ENCODE measurements at places on chromosomes 12 and 14.

GRCh38 chr14:22387776-22388241, 201.2 kb downstream of the DAD1 start:
- DNase-seq = no peak

- DNase-seq = no peak
Measured at GRCh38 chr14:34993426-34993825, 10.6 kb downstream of the SRP54 start.

- DNase-seq = no peak
Measured at GRCh38 chr12:69252033-69252432, 12.7 kb downstream of the CPSF6 start.

- no peak for DNase-seq
Measured at GRCh38 chr12:43621262-43621661, 69.3 kb upstream of the ADAMTS20 start.

- DNase-seq = no peak
Measured at GRCh38 chr12:31390991-31391390, 65.0 kb upstream of the SINHCAF start.

GRCh38 chr12:109770861-109771670, 57.4 kb downstream of the FAM222A start:
- DNase-seq = no peak

All from GM18507 (cell line).